Neural progenitor cell (in vitro differentiated cells): ENCODE measurements at places on chromosomes 2 and 18. TPM values are rescaled to one million over a fixed set of nuclear protein-coding genes. Genes with fewer than 3 reads are reported as not detected.

Gene TDRD15
- not detected in 2 replicates for total RNA-seq

DNA sequence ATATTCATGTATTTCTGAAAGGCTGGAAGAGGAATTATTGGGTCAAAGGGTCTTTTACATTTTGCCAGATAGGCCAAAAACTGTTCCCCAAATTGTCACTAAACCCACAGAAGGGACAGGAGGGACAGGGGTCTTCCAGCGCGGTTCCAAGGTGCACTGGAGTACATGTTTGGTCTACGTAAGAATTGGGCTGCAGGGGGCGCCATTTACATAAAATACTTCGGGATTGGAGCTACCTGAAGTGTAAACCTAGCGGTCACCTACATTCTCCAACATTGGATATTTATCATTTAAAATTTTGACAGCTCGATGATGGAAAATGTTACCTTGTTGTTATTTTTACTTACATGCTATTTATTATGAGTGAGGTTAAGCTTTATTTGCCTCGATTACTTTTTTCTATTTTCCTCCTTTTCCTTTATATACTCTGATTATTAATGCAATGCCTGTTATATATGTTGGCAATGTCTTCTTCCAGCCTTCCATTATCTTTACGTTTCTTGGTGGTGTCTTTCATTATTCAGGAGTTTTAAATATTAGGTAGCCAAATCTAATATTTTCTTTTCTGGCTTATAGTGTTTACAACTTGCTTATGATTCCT lies 43.0 kb upstream of the RAB6C start:
- H3K27ac ChIP-seq = no peak overlapping the region
- H3K4me3 ChIP-seq = no peak overlapping the region
- peaks cover 6% of the 10 kb centered on the region for H3K4me1 ChIP-seq
- no peaks in the 10 kb centered on the region for H3K36me3 ChIP-seq
- H3K27me3 ChIP-seq = peaks cover 34% of the 10 kb centered on the region

Gene LONRF2
- 0.34 and 0.37 TPM in 2 replicates for total RNA-seq

DNA sequence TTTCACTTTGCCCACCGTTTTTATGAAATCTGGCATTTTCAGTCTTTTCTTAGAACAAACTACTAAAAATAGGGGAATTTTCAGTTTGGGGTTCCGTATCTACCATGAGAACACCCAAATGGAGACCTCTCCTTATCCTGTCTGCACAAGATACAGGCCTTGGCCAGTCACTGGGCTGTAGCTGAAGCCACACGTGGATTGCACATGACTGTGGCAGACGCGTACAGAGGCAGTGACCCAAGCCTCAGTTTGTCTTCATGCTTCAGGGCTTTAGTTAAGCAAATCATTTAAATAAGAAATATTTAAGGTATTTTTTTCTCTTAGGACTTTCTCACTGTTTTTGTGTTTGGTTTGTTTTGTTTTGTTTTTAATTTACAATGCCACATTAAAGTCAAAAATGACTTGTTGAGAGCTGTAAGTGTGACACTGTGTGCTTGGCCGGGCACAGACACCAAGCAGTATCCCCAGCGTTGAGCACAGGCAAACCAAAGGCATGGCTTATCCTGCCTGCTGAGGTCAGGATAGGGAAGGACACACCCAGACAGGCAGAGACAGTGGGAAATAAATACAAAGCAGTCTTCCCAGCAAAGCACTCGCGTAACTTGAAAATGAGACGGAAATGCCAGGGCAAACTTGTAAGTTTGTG lies 53.3 kb downstream of the TRAPPC12 start:
- DNase-seq = no peak
- H3K27ac ChIP-seq = no peak overlapping the region
- no peaks in the 10 kb centered on the region for H3K4me1 ChIP-seq
- H3K4me3 ChIP-seq = no peak overlapping the region

DNA sequence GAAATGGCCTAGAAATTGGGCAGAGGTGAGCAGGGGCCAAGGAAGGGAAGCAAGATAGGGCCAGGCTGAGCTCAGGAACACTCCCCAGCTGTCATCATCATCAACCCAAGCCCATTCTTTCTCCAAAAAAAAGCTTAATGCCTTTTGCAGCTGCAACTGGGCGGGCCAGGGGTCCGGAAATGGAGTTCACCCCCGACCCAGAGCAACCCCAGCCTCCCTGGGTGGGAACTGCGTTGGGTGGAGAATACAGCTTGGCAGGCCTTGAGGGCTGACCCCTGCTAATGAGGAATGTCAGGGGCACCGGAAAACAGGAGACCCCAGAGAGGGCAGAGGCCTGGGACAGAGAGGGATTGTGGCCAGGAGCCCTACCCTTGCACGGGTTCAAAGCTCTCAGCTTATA lies 64.8 kb downstream of the TNS1 start:
- no peaks in the 10 kb centered on the region for H3K36me3 ChIP-seq
- H3K27me3 ChIP-seq = no peaks in the 10 kb centered on the region
- H3K4me3 ChIP-seq = no peak overlapping the region
- peaks cover 2% of the 10 kb centered on the region for H3K4me1 ChIP-seq
- H3K27ac ChIP-seq = no peak overlapping the region

GRCh38 chr18:77762642-77763041 lies 513.0 kb downstream of the GALR1 start:
- no peaks in the 10 kb centered on the region for H3K36me3 ChIP-seq
- peak overlapping the region; percentile 0 for H3K27ac ChIP-seq
- DNase-seq = peak; percentile 75
- peaks cover 24% of the 10 kb centered on the region for H3K4me1 ChIP-seq
- peak overlapping the region; percentile 38 for H3K4me3 ChIP-seq

Gene NEB
- total RNA-seq = 0.49 and 0.53 TPM in 2 replicates

DNA sequence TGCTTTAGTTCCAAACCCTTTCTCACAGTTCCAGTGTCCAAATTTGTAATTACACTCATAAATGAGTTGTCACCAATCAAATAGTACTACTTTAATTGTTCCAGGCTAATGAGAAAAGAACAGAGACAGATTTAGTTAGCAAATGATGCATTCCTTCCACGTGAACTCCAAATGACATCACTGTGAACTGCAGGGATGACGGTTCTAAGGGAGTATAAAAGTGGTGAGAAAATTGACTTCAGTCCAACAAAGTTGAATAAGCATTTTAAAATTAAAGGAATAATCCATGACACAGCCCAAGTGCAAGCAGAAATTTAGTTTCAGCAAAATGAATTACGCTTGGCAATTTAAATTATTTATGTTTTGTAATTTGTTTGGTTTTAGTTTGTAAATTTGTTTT lies 102.0 kb upstream of the LRATD1 start:
- H3K4me1 ChIP-seq = no peaks in the 10 kb centered on the region
- H3K27ac ChIP-seq = no peak overlapping the region
- H3K4me3 ChIP-seq = no peak overlapping the region
- no peaks in the 10 kb centered on the region for H3K27me3 ChIP-seq
- DNase-seq = no peak

GRCh38 chr2:160533482-160533881 lies 39.9 kb upstream of the RBMS1 start:
- no peaks in the 10 kb centered on the region for H3K36me3 ChIP-seq
- H3K4me3 ChIP-seq = no peak overlapping the region
- H3K27me3 ChIP-seq = no peaks in the 10 kb centered on the region
- no peak for DNase-seq
- no peak overlapping the region for H3K27ac ChIP-seq
- no peaks in the 10 kb centered on the region for H3K4me1 ChIP-seq

Gene CPO
- total RNA-seq = not detected in 2 replicates

GRCh38 chr2:43100883-43101662 lies 125.3 kb downstream of the ZFP36L2 start:
- DNase-seq = peak; percentile 92
- no peaks in the 10 kb centered on the region for H3K27me3 ChIP-seq
- H3K4me1 ChIP-seq = peaks cover 40% of the 10 kb centered on the region
- H3K27ac ChIP-seq = peak overlapping the region; percentile 97
- peak overlapping the region; percentile 28 for H3K4me3 ChIP-seq

DNA sequence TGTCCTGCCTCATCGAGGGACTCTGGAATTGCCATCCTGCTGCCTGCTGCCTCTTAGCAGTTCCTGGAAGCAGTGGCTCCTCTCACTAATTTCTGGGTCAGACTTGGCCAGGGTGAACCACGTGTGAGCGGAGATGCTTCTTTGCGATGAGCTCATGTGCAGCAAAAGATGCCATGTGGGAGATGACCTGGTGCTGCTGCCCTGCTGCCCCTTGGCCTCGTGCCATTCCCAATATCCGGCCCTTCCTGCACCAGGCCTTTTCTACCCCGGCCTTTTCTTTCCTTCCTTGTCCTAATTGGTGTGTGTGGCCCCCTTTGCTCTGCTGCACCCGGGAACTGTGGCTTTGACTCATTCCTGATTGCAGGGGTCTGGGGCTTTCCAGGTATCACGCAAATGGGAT lies 296.9 kb upstream of the HS6ST1 start:
- no peaks in the 10 kb centered on the region for H3K27me3 ChIP-seq
